Fibroblast of skin of right biceps (primary cell): ENCODE measurements at places on chromosomes 11 and 22.
A peak's percentile ranks its signal among the peaks of the same experiment; 100 is the strongest.

DNA sequence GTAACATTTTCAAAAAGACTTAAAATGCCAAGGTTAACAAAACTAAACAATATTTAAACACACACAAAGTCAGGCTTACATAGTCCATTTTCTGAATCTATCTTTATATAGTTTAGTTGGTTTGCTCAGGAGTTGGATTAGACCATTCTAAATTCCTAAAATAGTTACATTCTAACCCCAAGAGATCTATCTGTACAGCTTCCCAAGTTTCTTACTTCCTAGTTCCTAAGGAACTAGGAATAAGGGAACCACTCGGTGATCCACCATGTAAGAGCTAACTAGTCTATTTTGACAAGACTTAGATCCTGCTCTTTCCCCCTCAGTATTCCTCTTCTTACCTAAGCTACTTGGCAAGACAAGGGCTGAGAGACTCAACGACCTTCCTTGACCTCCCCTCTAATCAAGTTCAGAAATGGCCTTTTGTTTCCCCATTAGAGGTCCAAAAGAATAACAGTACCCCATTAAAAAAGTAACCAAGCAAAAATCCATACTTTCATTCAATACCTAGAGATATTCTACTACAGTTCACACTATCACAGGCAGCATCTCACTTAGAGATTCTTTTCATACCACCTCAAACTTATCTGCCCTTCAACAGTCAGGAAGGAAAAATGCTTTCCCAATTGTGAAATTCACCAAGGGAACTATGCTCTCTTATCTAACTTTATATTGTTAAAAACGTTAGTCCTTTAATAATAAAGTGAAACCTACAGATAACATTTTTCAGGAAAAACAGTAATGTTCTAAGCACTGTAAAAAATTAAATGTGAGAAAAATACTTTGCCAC, 253.1 kb downstream of the TTC28 start:
- DNase-seq = peak; percentile 54

DNA sequence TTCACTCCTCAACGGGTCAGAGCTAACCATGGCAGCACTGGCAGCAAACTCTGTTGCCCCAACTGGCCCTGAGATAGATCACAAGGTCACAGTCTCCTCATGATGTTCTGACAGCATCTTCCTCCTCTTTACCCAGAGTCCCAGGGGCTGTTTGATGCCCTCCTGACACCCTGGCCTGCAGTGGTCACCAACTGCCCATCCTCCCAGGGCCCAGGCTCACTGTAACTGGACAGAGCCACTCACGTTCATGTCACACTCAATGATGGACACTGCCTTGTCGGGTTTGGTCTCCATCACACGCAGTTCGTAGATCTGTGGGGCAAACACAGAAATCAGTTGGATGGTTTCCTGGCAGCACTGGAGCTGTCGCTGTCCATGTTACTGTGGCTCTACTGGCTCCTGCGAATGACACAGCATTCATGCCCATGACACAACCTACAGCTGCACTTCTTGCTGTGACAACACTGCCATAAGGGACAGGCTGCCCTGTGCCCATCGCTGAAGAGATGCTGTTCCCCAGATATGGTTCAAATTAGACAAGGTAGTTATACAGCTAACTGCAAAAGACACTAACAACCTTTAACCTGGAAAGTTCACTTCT, 10.4 kb upstream of the C22orf39 start:
- no peak for DNase-seq

- DNase-seq = no peak
These were observed 16.8 kb upstream of the MFRP start for GRCh38 chr11:119363081-119363850.

- DNase-seq = no peak
These were observed 11.5 kb downstream of the ANO1 start for GRCh38 chr11:70089631-70090030.

GRCh38 chr11:64263947-64264317, 12.6 kb downstream of the PLCB3 start:
- no peak for DNase-seq

DNA sequence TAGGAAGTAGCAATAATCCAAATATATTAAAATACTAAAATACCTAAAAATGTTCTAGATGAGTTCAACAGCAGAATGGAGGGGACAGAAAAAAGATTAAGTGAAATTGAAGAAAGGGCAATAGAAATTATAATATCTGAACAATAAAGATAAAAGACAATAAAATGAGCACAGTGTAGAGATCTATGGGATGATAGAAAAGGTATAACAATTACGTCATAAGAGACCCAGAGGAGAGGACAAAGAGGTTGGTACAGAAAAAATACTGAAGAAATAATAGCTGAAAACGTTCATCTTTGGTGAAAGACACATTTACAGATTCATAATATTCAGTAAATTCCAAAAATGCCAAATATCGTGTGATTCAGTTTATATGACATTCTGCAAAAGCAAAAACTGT, 143.4 kb downstream of the TMEM135 start:
- DNase-seq = no peak

- peak; percentile 54 for DNase-seq
These were observed 48.4 kb upstream of the HSD17B12 start for GRCh38 chr11:43632181-43632580.

DNA sequence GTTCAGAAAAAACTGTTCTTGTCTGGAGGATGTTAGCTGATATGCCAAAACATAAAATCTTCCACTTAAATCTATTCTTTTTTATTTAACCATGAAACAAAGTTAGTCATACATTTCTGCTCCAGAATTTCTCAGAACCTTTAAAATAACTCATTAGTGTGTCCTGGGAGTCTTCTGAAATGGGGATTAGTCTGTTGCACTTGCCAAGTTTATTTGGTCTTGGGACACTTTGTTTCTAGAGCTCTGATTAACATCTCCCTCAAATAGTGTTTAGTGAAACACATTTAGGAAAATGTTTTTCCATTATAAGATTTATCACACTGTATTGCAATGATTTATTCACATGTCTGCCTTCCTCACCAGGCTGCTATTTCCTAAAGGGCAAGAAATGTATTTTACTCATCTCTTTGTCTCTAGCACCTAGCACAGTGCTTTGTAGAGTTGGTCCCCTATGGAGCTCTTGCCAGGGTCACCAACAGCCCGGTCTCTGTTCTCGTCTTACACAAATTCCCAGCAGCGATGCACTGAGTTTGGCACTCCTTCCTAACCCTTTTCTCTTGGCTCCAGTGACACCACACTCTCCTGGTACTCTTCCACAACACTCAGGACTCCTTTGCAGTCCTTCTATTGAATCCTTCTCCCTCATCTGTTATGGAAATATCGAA, 189.2 kb downstream of the CSNK2A3 start:
- no peak for DNase-seq

DNA sequence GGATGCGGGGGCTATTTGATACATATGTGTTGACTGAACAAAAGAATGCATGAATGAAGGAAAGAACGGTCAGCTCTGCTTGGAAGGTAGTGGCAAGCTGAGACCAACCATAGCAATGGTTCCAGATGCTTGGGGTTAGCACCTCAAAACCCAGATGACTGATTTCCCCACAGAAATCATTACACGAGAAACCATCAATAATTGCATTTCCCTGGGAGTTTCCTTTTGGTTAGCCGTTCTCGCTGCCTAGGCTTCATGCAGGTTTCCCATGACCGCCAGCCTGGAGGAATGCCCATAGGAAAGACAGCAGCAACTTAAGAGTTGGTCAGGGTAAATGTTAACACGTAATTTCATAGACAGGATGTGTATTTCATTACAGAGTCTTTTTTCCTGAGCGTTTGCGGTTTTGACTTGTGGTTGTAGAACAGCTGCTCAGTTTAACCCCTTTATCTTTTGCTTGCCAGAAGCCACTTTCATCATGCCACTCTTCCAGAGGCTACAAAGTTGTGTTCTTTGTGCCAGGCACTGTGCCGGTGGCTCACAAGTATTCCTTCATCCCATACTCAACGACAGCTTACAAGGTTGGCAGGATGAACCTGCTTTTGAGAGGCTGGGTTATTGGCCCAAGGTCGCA, 2.8 kb downstream of the IL17RA start:
- DNase-seq = peak; percentile 84

- DNase-seq = no peak
These were observed 667.5 kb downstream of the NTM start for GRCh38 chr11:132037956-132038355.

DNA sequence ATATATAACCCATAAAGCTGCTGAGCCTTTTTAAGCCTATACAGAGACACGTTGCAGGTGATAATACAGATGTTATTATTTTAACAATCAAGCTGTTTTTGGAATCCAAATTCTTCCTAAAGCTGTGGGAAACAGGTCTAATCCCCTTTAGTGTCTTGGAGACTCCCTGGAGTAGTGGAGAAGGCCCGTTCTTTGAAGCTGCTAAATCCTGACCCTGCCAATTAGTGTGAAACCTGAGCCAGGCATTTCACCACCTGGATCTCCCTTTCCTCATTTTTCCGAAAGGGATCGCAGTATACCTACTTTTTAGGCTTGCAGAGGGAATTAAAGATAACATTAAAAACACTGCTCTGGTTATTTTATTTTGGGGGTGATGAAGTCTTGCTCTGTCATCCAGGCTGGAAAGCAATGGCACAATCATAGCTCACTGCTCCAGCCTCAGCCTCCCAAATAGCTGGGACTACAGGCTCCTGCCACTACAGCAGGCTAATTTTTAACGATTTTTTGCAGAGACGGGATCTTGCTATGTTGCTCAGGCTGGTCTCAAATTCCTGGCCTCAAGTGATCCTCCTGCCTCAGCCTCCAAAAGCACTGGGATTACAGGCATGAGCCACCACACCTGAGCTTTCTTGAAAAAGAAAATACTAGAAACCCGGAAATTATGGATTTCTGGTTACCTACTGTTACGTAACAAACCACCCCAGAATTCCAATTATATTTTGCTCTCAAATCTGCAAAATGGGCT, 1.7 kb upstream of the EIF4ENIF1 start:
- DNase-seq = no peak

- no peak for DNase-seq
These were observed 26.6 kb downstream of the ZBED4 start for GRCh38 chr22:49880281-49880680.

DNA sequence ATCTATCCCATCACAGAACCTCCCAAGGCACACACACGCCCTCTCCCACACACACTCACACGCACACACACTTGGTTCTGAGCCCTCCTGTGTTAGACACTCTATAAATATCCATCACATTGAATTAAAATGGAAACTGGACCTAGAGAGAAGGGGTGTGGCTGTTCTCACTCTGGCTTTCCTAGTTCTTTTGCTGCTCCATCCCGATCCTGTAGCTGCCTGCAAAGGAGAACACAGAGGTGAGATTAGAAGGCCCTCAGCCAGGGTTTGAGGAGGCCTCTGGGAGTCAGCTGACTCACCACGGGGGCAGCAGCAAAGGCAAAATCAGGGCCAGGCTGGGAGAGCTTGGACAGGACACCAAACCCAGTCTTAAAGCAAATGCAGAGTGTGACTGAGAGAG, 192.3 kb upstream of the CADM1 start:
- DNase-seq = no peak

GRCh38 chr11:64292460-64293254, 1.6 kb downstream of the KCNK4 start:
- DNase-seq = no peak

GRCh38 chr11:83736684-83737083, 450.5 kb upstream of the CCDC90B start:
- DNase-seq = no peak

DNA sequence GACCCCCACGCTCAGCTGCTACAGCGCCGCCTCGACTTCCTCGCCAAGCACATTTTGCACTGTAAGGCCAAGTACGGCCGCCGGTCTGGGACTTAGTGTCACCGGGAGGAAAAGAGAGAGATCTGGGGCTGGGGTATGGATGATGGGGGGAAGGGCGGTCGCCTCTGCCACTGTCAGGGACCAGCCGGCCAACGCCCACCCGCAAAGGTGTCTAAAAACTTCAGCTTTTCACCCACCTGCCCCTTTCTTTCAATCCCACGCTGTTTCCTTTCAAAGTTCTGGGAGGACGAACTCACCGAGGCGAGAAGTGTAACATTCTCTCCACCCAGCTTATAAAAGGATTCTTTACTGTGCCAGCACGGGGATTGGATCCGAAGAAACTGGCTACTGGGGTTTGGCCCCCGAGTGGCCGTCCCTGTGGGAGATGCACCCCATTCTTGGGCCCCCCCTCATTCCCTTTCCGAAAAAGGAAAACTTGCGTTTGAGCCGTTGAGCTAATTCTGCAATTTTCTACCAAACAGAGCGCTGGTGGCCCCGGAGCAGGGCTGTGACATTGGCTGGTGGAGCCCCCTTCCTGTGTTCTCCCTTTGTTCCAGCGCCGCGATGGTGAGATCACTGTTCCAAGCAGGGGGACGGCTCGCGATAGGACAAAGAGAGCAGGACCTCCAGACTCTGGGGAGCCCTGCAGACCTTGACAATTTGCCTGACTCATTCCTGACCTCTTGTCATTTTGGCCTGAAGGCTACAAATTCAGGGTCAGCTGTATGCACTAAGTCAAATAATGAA, 1.8 kb downstream of the FJX1 start:
- peak; percentile 64 for DNase-seq

- no peak for DNase-seq
These were observed 33.5 kb upstream of the SMIM38 start for GRCh38 chr11:69122326-69122629.

DNA sequence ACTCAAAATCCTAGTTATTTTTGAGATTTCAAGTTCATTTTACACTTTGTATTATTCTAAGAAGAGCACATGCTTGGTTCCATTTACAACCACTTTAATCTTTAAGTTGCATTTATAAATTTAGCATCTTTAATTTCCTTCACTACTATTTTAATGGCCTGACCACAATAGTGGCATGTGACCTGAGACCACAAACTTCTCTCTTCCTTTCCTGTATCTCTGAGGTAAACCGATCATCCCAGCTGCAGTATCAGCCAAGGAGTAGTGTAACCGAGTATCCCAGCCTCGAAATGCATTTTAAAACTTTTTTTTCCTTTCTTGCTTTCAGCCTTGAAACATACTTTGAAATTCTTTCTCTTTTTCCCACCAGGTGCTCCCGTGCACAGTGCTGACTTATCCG, 28.7 kb upstream of the CBX6 start:
- DNase-seq = no peak

DNA sequence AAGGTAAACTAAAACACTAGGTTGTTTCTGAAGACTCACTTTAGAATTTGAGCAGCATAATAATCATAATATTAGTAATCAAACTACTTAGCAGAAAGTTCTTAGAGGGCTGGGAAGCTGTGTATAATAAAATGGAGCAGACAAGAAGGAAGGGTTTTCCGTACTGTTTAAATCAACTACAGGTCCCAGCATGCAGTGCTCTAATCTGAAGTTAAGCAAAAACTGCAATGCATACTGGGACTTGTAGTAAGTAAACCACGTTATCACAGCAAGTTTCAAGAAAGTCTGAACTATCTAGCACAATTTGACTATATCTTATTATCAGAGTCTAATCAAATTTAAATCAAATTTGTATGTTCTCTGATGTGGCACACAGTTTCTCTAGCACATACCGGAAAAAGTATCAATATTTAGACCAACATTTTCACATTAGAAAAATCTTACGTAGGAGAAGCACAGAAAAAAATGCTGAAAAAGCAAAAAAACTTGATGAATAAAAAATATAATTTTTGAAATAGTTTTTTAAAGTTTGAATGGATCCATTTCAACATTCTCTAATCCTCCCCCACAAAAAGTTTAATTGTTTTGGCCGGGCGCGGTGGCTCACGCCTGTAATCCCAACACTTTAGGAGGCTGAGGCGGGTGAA, 8.2 kb downstream of the PHF21A start:
- DNase-seq = peak; percentile 56

- peak; percentile 94 for DNase-seq
These were observed 54.7 kb downstream of the MICAL3 start for GRCh38 chr22:17969701-17970113.

GRCh38 chr11:109849946-109850345, 243.2 kb upstream of the ZC3H12C start:
- DNase-seq = no peak
